ENCODE measurements at places on chromosomes 4 and X. TPM values are rescaled to one million over a fixed set of nuclear protein-coding genes. Genes with fewer than 3 reads are reported as not detected.

- no peak for DNase-seq
These were observed 8.4 kb downstream of the APBB2 start for GRCh38 chr4:41205854-41206460.

DNA sequence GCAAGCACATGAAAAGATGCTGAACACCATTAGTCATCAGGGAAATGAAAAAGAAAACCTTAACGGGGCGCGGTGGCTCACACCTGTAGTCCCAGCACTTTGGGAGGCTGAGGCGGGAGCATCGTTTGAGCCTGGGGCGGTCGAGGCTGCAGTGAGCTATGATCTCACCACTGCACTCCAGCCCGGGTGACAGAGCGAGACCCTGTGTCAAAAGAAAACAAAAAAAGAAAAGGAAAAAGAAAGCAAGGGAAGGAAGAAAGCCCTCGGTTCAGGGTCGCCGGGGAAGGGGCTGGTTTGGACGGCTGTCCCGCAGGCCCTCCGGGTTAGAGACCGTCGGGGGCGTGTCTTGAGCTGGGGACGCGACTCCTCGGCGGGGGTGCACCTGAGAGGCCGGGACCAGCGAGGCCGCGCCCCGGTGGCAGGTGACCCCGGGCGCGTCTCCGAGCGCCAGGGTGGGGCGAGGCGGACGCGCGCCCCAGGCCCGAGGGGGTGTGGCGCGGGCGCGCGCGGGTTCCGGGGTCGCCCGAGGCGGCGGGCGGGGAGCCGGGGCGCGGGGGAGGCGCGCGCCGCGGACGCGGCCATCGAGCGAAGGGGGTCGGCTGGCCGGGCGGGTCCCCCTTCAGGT, 478 bp upstream of the PLXNA3 start:
- no peak for DNase-seq

The HELT gene
- 1.2 TPM for total RNA-seq

The ZNF595 gene
- total RNA-seq, result 15.3 TPM
